ENCODE measurements at places on chromosomes 1 and 21. TPM values are rescaled to one million over a fixed set of nuclear protein-coding genes. Genes with fewer than 3 reads are reported as not detected.

DNA sequence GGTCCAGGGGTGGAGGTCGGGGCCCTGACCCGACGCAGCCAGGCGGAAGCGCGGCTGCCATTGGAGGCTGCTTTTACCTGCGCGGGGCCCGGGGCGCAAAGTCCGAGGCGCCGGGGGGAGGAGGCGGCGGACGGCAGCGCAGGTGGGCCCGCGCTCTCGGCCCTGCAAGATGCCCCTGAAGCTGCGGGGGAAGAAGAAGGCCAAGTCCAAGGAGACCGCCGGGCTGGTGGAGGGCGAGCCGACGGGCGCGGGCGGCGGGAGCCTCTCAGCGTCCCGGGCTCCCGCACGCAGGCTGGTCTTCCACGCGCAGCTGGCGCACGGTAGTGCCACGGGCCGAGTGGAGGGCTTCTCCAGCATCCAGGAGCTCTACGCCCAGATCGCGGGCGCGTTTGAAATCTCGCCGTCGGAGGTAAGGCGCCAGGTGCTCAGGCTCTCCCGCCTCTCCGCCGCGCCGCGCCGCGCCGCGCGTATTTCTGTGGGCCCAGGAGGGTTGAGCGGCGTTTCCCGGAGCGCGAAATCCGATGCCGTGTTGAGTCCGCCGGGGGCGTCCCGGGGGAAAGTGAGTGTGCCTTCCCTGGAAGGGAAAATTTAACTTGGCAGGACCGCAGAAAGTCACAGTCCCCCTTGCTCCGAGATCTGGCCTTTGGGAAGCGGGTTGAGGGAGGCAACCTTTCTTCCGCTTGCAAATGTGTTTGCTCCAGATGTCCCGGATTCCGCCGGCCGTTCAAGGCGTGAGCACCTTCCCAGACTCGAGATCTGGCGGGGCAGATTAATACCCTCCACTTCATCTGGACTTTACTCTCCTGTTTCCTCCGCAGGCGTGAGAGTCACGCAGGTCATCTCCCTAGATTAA, at the start of gene GIPC2:
TSS of gene GIPC2 (plus strand) at position 41 of the 853 bp plus-strand sequence. CDS start at position 170, 129 bp downstream.
- no peaks in the 10 kb centered on the region for H3K36me3 ChIP-seq
- no peaks in the 10 kb centered on the region for H3K27me3 ChIP-seq
- H3K27ac ChIP-seq, result no peak within 1 kb of the TSS
- no peaks in the 10 kb centered on the region for H3K4me1 ChIP-seq
- peak within 1 kb of the TSS; percentile 64 for H3K4me3 ChIP-seq

DNA sequence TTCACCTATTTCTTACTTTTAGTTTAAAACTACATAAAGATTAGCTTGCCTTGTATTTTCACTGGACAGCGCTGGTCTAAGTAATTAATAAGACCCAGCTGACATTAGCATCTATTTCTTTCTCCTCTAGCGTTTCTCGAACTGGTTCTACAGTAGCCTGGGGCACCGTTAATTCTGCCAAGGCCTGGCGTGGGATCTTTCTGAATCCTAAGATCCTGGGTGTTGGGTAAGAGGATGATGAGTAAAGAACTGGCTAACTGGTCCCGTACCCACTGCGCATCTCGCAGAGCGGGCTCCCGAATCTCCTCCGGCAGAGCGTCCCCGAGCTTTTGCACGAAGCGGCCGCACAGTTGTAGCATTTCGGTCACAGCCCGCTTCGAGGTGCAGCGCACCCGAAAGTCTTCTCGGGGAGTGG, 309 bp downstream of the NSL1 start:
- peak; percentile 74 for DNase-seq
- H3K27ac ChIP-seq, result peak overlapping the region; percentile 93
- H3K4me3 ChIP-seq, result peak overlapping the region; percentile 98
- no peaks in the 10 kb centered on the region for H3K27me3 ChIP-seq
- no peaks in the 10 kb centered on the region for H3K36me3 ChIP-seq
- H3K4me1 ChIP-seq, result peaks cover 6% of the 10 kb centered on the region

DNA sequence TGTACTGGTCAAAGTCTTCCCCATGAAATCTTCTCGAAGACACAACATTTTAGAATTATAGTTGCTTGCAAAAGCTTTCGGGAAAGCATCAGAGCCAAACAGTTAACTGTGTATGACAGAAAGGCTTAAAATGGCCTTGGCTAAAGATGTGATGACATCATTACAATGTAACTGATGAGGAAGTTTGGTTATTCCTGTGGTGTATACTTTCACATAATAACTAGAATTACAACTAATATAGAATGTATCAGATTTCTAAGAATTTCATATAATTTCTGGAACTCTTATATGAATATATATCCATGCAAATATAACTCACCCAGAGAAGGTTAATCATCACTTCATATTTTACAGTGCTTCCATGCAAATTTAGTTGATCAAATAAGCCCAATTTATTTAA, 8.4 kb downstream of the TP73 start:
- no peaks in the 10 kb centered on the region for H3K27me3 ChIP-seq
- DNase-seq, result no peak
- H3K4me3 ChIP-seq, result no peak overlapping the region
- no peaks in the 10 kb centered on the region for H3K36me3 ChIP-seq
- H3K4me1 ChIP-seq, result no peaks in the 10 kb centered on the region

DNA sequence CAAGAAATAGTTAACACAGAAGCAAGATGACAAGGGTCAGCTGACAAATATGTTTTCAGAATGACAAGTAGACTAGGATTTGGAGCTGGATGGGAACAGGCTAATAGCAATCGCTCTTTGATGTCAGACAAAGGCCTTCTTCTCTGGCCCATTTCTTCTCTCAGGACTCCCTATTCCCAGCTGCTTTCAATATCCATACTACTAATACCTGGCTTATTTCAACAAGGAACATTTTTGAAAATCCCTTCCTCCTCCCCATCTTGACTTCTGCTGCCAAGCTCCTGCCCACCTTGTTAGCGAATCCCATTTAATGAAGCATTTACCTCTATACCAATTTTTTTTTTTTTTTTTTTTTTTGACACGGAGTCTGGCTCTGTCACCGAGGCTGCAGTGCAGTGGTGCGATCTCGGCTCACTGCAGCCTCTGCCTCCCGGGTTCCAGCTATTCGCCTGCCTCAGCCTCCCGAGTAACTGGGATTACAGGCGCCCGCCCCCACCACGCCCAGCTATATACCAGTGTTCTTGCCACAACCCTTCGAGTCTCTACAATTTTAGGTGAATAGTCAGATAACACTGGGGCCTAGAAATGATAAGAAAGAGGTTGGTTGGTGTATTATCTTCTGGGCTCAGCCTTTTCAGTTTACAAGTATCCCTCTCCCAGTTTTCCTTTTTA, 68.4 kb downstream of the MACF1 start:
- peaks cover 2% of the 10 kb centered on the region for H3K36me3 ChIP-seq
- DNase-seq, result no peak
- H3K27ac ChIP-seq, result no peak overlapping the region

DNA sequence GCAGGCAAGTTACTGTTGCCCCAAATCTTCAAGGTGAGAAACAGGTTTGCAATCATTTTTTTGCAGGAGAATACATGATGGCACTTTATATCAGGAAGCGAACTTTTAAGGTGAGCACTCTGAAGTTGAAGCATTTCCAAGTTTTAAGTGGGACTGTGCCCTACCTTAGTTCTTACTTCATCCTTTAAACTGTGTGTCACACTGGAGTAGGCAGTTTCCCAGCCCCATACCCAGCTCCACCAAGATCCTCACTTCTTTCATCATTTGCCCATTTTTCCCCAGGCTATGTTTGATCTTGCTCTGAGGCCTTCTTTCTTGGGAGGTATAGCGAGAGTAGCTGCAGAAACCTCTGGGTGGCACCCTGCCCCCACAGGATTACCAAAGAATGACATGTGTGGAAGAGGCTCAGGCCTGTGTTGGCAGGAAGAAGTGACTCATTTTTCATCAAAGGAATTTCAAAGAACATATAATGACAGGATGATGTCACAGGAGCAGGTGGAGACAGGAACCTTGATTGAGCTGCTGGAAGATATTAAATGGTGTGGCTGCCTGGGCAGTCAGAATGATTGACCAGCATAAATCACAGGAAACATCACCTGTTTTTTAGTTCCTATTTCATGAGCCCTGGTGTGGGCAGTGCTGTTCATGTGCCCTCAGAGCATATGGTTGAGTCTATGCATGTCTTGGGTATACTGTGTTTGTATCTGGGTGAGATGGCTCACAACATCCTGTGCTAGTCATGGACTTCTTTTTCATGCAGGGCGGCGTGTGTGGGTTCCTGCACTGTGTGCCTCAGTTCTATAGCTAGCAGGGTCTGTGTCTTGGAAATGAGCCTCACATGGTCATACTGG, 20.8 kb upstream of the MACF1 start:
- H3K27ac ChIP-seq, result peak overlapping the region; percentile 34
- H3K4me3 ChIP-seq, result no peak overlapping the region
- no peaks in the 10 kb centered on the region for H3K27me3 ChIP-seq
- H3K4me1 ChIP-seq, result peaks cover 19% of the 10 kb centered on the region

DNA sequence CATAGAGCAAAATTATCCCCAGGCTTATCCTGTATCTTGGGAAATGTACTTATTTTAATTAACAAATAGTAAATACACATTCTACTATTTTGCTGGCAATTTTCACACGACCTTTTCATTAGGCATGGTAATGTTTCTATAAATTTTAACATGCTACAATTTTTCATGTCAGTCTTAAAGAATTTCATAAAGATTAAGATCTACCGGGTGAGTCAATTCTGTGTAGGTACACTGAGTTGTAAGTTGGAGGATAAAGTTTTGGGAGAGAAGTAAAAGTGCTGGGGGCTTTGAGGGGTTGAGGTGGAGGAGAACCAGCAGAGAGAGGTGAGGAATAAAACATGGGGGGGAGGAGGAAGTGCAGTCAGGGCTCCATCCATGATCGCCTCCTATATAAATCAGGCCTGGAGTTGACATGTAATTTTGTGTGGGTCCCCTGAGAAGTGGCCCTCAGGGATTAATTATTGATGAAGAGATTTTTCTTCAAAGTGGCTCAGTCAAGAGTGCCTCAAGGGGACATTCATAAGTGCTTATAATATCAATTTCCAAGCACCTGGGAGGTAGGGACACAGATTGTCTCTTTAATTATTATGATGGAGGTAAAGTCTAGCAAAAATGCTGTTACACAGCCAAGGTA, 7.2 kb downstream of the DPYD start:
- H3K36me3 ChIP-seq, result no peaks in the 10 kb centered on the region
- no peaks in the 10 kb centered on the region for H3K27me3 ChIP-seq

DNA sequence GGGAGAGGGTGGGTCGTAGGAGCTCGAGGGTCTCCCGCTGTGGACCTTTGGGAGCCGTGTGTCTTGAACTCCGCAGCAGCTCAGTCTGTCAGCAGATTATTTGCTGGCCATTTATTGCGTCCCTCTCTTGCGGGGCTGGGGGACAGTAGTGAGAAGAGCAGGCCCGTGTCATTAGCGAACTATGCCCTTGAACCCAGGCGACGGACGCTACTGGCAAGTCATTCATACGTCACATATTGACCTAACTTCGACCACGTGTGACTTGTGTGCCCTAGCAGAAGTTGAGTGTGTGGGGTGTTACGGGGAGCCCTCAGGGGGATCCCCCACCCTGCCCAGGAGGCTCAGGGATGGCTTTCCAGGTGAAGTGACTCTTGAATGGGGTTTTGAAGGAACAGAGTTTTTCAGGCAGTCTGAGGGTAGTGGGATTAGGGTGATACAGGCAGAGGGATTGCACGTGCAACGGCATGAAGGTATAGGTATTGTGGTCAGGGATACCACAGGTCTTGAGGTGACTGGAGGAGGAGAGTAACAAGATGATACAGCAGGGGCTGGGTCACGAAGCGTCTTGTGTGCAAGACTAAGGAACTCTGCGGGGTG, 13.0 kb downstream of the RCC1 start:
- H3K4me1 ChIP-seq, result peaks cover 9% of the 10 kb centered on the region
- H3K27ac ChIP-seq, result peak overlapping the region; percentile 66
- no peaks in the 10 kb centered on the region for H3K36me3 ChIP-seq

DNA sequence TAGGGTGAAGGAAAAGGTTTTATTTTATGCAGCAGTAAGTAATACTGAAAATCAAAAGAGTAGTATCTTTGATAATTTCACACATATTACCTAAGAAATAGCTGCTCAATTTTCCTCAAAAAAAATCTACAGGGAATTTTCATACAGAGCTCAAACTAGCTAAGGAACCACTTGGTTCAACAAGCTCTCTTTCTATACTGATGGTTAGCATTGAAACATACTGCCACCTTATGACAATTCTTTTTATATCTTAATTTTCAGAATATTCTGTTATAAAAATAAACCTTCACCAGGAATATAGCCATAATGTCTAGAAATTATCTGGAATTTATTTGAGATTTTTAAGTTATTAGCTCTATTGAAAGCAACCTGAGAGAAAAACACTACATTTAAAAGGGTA, 142.1 kb downstream of the DPYD start:
- H3K27me3 ChIP-seq, result no peaks in the 10 kb centered on the region
- no peaks in the 10 kb centered on the region for H3K36me3 ChIP-seq
- no peak overlapping the region for H3K4me3 ChIP-seq
- DNase-seq, result peak; percentile 56

- H3K36me3 ChIP-seq, result no peaks in the 10 kb centered on the region
- DNase-seq, result no peak
- H3K27me3 ChIP-seq, result no peaks in the 10 kb centered on the region
- no peak overlapping the region for H3K4me3 ChIP-seq
Measured at GRCh38 chr1:225677350-225678124, 24.6 kb upstream of the ENAH start.

Gene CFHR2
- not detected for total RNA-seq

Gene LGALS8
- 50.3 TPM for total RNA-seq

Gene SLC19A1
- 2.1 TPM for total RNA-seq

Gene SLC35A3
- total RNA-seq, result 14.6 TPM

Gene PLA2G2F
- not detected for total RNA-seq
